ENCODE measurements at places on chromosomes 13 and 19.

- no peak for DNase-seq
Measured at GRCh38 chr13:99418843-99419140, 82.5 kb upstream of the TM9SF2 start.

DNA sequence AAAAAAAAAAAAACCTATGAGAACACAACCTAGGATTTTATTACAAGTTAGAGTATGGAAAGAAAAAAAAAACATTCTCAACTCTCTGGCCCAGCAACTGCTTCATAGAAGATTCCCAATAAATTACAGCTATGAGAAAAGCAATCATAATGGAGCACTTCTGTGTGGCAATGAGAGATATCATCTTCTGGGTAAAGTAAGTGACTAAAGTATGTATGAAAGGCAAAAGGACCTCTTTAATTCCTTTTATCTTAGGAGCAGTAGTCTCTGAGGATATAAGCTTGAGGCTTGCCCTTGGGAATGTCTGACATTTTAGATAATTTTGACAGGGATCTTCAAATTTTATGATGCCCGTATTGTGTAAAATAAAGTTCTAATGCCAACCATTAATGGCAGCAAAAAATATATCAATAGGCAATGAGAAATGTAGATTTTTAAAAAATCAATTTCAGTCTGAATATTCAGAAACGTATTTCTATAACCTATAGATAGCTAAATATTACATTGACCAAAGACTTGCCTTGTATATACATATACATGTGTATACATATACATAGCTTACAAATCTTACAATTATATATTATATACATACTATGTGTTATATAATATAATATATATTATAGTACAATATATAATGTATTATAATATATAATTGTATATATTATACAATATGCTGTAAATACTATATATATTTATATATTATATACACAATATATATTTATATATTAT, 823.9 kb upstream of the SLITRK1 start:
- no peak for DNase-seq

GRCh38 chr19:12784394-12784870, 6.9 kb upstream of the JUNB start:
- DNase-seq = no peak

GRCh38 chr19:14768001-14768400, 10.4 kb downstream of the ADGRE2 start:
- no peak for DNase-seq
